ENCODE measurements at places on chromosomes 7 and 10.

DNA sequence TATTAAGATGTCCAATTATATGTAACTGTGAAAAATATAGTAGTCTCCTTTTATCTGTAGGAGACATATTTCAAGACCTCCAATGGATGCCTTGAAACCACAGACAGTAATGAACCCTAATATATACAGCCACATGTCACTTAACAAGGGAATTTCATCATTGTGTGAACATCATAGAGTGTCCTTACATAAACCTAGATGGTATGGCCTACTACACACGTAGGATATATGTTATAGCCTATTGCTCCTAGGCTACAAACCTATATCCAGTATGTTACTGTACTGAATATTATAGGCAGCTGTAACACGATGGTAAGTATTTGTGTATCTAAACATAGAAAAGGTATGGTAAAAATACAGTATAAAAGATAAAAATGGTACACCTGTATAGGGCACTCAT is 32.4 kb downstream of the MTPN start:
- no peak for DNase-seq

DNA sequence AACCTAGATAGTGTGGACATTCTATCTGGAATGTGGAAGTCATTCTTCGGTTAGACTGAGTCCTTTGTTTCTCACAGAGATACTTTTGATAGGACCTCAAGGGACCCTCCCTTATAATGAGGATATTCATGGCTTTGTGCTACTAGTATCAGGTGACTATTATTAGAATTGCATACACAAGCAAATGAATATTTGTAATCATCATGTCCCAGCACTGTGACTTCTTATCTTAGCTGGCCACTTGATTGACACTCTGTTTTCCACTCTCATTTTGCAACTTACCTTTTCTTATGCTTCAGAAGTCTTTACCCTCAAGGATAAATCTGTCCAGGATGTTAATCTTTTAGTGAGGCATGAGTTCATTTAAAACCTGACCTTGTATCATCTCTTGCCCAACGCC is 268.2 kb upstream of the FZD1 start:
- no peak for DNase-seq

- DNase-seq: no peak
These were observed 292.0 kb upstream of the MBL2 start for GRCh38 chr10:53064614-53065013.

- no peak for DNase-seq
These were observed 194.0 kb upstream of the PLPP4 start for GRCh38 chr10:120262857-120263547.

DNA sequence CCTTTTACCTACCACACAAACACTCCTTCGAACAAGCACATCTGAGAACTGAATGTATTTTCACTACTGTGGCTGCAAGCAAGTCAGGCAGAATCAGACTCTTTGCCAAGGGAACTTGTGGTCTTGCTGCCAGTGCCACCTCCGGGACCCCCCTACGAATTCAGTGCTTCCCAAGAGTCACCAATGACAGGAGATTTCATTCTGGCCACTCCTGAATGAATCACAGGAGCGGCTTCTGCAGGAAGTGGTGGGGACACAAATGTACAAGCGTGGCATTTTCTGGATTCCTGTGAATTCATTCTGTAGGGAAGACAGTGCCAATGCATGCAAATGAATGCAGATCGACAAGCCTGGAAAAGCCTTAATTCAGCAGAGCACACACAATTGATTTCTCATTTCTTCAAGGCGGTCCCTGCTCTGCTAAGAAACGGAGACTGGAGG is 161.2 kb downstream of the CAMK1D start:
- DNase-seq: no peak

- DNase-seq: no peak
These were observed 185.7 kb downstream of the STK31 start for GRCh38 chr7:23895666-23896096.

DNA sequence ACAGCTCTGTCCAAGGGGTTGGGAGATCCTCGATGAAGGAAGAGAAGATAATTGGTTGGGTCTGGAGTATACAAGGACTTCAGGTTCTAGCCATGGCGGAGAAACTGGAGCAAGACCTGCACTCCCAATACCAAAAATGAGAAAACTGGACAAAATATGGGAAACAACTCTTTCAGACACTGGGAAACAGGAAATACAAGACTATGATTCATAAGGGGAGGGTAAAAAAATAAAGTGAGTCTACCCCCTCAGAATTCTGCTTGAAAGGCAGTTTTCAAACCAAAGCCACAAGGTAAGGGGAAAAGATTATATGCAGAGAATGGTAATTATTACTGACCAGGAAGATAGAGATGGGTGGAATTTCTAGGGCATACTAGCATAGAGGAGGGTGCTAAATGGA is 10.2 kb upstream of the SEC61G start:
- no peak for DNase-seq

DNA sequence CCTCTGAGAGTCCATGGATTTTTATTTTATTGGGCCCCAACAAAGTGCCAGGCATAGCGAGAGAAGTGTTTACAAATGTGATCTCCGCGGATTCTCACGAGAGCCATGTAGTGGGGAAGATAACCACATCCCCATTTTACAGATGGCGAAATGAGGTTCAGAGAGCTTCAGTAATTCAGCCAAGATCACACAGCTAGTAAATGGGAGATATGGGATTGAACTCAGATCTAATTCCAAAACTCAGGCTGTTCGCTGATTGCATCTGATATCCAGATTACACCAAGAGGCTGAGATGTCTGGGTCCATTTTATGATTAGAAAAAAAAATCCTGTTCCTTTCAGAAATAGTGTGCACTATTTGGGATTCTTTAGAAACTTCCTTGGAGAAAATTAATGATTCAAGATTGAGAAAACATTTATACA is 1.3 kb downstream of the FAS start:
- DNase-seq: no peak

GRCh38 chr7:123348690-123349089 is 148.9 kb upstream of the SLC13A1 start:
- no peak for DNase-seq

GRCh38 chr10:14220026-14220425 is 110.7 kb downstream of the FRMD4A start:
- no peak for DNase-seq

DNA sequence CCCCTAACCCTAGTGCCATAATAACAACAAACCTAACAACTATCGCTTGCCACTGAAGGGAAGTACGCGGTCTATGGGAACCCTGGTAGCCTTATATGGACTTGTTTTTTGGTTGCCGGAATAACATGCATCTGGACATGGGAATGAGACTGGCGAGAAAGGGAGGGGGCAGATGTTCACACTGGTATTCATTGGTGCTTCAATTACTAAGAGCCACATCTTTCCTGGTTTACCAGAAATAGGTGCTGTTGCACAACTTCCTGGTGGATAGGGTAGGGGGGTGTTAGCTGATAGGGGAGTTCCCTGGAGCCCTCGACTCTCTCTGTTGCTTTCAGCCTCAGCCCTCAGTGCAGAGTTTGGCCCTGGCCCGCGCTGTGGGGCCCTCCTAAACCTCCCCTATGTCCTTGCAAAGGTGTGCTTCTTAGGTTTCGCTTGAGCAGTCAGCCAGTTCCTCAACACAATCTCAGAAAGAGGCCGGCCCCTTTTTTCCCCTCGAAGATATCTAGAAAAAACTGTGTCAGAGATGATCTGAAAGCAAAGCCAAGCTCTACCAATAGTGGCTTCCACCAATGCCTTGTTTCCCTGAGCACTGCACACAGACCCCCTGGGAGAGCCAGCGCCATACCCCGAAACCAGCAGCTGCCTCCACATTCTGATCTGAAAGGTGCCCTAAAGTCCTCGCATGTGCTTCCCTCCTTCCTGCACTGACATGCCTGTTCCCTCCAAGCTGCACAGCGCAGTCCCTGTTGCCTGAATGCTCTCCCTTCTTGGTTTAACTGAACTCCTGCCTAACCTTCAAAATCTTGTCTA is 13.5 kb downstream of the TBXAS1 start:
- peak; percentile 85 for DNase-seq

GRCh38 chr7:3791327-3791726 is 490.3 kb downstream of the SDK1 start:
- no peak for DNase-seq

- no peak for DNase-seq
These were observed 83.9 kb downstream of the LHPP start for GRCh38 chr10:124545351-124546054.

GRCh38 chr10:4586776-4587175 is 239.2 kb upstream of the AKR1E2 start:
- no peak for DNase-seq
